HFFc6 (cell line): ENCODE measurements at places on chromosomes 3 and 15. TPM values are rescaled to one million over a fixed set of nuclear protein-coding genes. Genes with fewer than 3 reads are reported as not detected.
A peak's percentile ranks its signal among the peaks of the same experiment; 100 is the strongest.

- no peak for DNase-seq
Observed at GRCh38 chr3:28595372-28595771, 246.7 kb upstream of the AZI2 start.

GRCh38 chr15:89812011-89812846 lies 2.4 kb downstream of the ANPEP start:
- peak; percentile 61 for DNase-seq

- no peak for DNase-seq
Observed at GRCh38 chr15:78509726-78510312, 2.4 kb downstream of the HYKK start.

TMEM108 gene
- total RNA-seq: not detected in 3 replicates

DNA sequence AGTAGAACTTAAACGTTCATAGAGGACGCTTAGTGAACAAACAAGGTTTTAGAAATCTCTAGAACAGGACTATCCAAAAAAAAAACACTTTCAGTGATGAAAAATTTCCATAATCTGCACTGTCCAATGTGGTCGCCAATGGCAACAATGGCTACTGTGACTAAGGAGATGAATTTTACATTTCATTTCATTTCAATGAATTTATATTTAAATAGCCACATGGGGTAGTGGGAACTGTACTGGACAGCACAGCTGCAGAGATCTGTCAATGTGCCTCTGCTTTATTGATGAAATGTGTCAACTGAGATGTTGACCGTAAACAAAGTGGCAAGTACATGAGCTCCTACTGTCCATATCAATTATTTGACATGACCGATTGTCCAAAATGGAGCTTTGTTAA lies 222.5 kb downstream of the MAGI1 start:
- DNase-seq: no peak

FAM3D gene
- not detected in 3 replicates for total RNA-seq

DNA sequence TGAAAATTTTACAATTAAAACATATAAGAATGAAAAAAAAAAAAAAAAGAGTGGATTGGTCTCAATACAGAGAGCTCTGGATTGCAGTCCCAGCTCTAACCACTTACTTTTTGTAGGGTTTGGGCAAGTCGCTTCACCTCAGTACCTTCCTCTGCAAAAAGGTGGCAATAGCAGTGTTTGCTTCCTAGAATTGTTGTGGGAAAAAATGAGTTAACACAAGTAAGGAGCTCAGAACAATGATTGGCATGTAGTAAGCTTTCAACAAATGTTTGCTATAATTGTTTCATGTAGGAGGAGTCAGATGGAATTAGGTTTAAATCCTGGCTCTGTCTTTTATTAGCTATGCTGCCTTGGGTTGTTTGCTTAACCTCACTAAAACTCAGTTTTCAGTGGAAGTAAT lies 425.2 kb upstream of the TBL1XR1 start:
- no peak for DNase-seq

- no peak for DNase-seq
Observed at GRCh38 chr15:99130765-99131440, 26.0 kb downstream of the SYNM start.

EXD1 gene
- not detected in 2 replicates for total RNA-seq
